Mesangial cell (primary cell): ENCODE measurements at places on chromosomes 2 and 18. TPM values are rescaled to one million over a fixed set of nuclear protein-coding genes. Genes with fewer than 3 reads are reported as not detected.

Gene NMUR1
- total RNA-seq: 0.13 TPM in 1 of 2 replicates, not detected in the other

Gene AQP12A
- not detected in 2 replicates for total RNA-seq

Gene SCN1A
- total RNA-seq: not detected in 2 replicates

Gene IL1R1
- total RNA-seq: 10.3 and 36.4 TPM in 2 replicates

Gene ERBB4
- total RNA-seq: 0.16 and 5.2 TPM in 2 replicates

Gene MRPS9
- total RNA-seq: 16.7 and 21.3 TPM in 2 replicates

Gene OTOS
- not detected in 2 replicates for total RNA-seq

Gene ZNF519
- total RNA-seq: 1.9 and 4.6 TPM in 2 replicates
